Endothelial cell of umbilical vein (primary cell): ENCODE measurements at places on chromosomes 12 and 14. TPM values are rescaled to one million over a fixed set of nuclear protein-coding genes. Genes with fewer than 3 reads are reported as not detected.

GRCh38 chr12:128763395-128763794 lies 60.4 kb downstream of the SLC15A4 start:
- no peaks in the 10 kb centered on the region for H3K4me1 ChIP-seq
- no peak for DNase-seq
- H3K36me3 ChIP-seq = no peaks in the 10 kb centered on the region
- H3K27ac ChIP-seq = no peak overlapping the region
- no peaks in the 10 kb centered on the region for H3K27me3 ChIP-seq

GRCh38 chr14:87996291-87996592 lies 3.3 kb upstream of the GALC start:
- no peaks in the 10 kb centered on the region for H3K36me3 ChIP-seq
- peaks cover 12% of the 10 kb centered on the region for H3K4me1 ChIP-seq
- no peak for DNase-seq

- no peak for DNase-seq
- H3K4me3 ChIP-seq = no peak overlapping the region
- H3K27ac ChIP-seq = no peak overlapping the region
- H3K27me3 ChIP-seq = peaks cover 5% of the 10 kb centered on the region
- H3K4me1 ChIP-seq = no peaks in the 10 kb centered on the region
- no peaks in the 10 kb centered on the region for H3K36me3 ChIP-seq
Observed at GRCh38 chr12:46892034-46892705, 66.4 kb upstream of the SLC38A4 start.

GRCh38 chr12:85358715-85359114 lies 78.7 kb downstream of the ALX1 start:
- DNase-seq = no peak
- no peak overlapping the region for H3K27ac ChIP-seq
- no peak overlapping the region for H3K4me3 ChIP-seq
- no peaks in the 10 kb centered on the region for H3K27me3 ChIP-seq
- H3K4me1 ChIP-seq = peaks cover 25% of the 10 kb centered on the region

The AQP2 gene
- total RNA-seq = not detected in 2 replicates

The SOAT2 gene
- not detected in 2 replicates for total RNA-seq

The MEG3 gene
- total RNA-seq = 227 and 508 TPM in 2 replicates

The TMEM121 gene
- total RNA-seq = 4.8 and 5.3 TPM in 2 replicates
